ENCODE measurements at places on chromosomes 13 and 19. TPM values are rescaled to one million over a fixed set of nuclear protein-coding genes. Genes with fewer than 3 reads are reported as not detected.

DNA sequence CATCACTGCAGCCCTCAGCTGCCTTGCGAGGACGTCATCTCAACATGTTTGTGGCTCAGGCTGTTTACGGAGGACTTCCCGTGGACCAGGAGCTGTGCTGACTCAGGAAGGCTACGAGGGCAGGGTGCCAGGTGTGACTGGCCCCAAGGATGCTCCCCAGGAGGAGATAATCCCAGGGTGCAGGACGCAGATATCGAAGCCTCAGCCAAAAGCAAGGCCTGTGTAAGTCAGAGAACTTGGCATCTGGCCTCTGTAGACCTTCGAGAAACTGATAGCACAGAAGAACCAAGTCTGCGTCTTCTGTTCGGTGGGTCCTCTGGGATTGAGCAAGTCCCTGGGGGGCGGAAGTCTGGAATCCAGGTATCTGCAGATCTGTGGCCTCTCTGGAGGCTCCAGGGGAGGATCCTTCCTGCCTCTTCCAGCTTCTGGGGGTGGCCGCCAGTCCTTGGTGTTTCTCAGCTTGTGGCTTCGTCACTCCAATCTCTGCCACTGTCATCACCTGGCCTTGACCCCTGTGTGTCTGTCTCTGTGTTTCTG lies 2.6 kb upstream of the DOHH start:
- no peak overlapping the region for H3K4me3 ChIP-seq
- H3K4me1 ChIP-seq = peaks cover 15% of the 10 kb centered on the region
- no peaks in the 10 kb centered on the region for H3K36me3 ChIP-seq
- no peak for DNase-seq
- no peak overlapping the region for H3K27ac ChIP-seq

DNA sequence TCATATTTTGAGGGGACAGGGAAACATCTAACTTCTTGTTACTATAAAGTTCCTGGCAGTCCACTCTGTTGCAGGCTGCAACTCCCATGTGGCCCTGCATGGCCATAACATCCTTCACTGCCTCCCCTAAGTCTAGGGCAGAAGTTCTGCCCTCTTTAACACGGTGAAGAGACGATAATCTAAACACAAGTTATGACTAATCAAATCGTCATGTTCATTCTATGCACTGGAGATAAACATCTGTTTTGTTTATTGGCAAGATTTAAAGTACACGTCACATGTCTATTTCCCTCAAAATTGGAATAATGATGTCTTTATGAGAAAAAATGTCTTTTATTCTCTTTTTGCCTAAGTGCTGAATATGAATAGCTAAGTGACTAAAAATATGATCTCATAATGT lies 1629.4 kb downstream of the PCDH9 start:
- no peak for DNase-seq
- H3K36me3 ChIP-seq = no peaks in the 10 kb centered on the region
- H3K4me1 ChIP-seq = no peaks in the 10 kb centered on the region
- no peaks in the 10 kb centered on the region for H3K27me3 ChIP-seq
- H3K27ac ChIP-seq = no peak overlapping the region
- no peak overlapping the region for H3K4me3 ChIP-seq

Gene FGF14
- not detected for polyA plus RNA-seq

Gene CEACAM3
- not detected for polyA plus RNA-seq

GRCh38 chr19:54606230-54606629 lies 12.8 kb downstream of the LILRA1 start:
- no peak for DNase-seq
- no peak overlapping the region for H3K4me3 ChIP-seq
- no peaks in the 10 kb centered on the region for H3K4me1 ChIP-seq

DNA sequence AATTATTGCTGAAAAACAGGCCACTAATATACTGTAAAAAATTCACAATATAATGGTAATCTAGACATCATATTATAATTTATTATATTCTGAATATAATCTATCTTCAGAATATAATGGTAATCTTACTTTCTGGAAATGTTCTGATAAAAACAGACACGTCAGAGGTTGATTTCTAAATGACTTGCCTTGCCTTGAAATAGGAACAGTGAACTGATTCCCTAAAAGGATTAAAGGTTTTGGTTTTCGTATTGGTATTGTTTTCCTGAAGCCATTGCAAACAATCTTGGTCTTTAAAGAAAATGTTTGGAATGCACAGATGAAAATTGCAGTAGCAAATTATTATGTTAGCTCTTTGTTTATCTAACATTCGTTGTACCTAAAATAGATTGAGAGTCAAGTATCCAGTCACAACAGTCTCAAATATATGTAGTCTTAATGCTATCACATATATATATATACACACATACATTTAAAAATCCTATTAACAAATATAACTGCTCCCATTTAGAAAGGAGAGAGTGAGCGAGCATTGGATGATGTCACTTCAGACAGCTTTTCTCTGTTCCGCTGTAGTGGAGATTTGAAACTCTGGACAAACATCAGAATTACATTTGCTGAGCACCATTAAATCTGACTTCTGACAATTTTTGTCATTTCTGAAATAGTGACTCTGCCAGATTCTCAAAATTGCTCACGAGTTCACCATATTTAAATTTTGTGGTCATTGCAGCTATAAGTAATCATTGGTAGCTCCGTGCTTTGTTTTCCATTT lies 1.7 kb downstream of the ITM2B start:
- H3K4me1 ChIP-seq = peaks cover 45% of the 10 kb centered on the region
- peak overlapping the region; percentile 60 for H3K27ac ChIP-seq
- peak overlapping the region; percentile 77 for H3K4me3 ChIP-seq
- peak; percentile 58 for DNase-seq
- H3K27me3 ChIP-seq = peaks cover 2% of the 10 kb centered on the region

DNA sequence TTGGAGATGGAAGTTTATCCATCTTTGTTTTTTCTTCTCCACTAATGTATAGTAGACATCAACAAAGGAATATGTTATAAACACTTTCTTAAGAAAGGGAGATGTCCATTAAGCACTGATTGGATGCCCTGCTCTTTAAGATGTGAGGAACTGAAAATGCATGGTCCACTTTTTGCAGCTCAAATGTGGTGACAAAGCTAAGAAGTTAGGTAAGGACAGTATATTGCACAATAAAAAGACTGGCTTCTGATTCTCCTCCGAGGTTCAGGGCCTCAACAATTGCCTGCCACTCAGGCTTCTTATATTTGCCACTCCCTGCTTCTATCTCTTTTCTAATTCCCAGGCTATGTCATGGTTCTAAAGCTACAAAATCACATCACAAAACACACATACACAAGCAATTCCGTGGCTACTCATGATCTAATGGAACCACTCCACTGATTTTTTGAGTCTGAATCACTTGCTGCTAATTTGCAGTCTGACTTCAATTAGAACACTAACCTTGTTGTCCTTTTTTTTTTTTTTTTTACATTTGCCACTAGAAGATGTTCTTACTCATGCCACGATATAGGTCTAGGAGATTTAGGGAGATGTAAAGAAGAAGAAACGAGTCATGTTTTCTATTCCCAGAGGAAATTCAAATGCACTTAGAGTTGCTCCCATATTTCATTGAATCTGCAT lies 29.6 kb upstream of the TNFSF11 start:
- H3K27me3 ChIP-seq = no peaks in the 10 kb centered on the region
- no peak overlapping the region for H3K27ac ChIP-seq
- DNase-seq = no peak
- no peaks in the 10 kb centered on the region for H3K36me3 ChIP-seq

Gene IRF2BP1
- 12.3 TPM for polyA plus RNA-seq

- H3K36me3 ChIP-seq = peaks cover 5% of the 10 kb centered on the region
- H3K4me3 ChIP-seq = no peak overlapping the region
- H3K27ac ChIP-seq = peak overlapping the region; percentile 94
- DNase-seq = peak; percentile 99
- no peaks in the 10 kb centered on the region for H3K27me3 ChIP-seq
These were observed 29.4 kb downstream of the SMIM24 start for GRCh38 chr19:3450796-3451411.

- H3K36me3 ChIP-seq = no peaks in the 10 kb centered on the region
- no peaks in the 10 kb centered on the region for H3K27me3 ChIP-seq
- no peak overlapping the region for H3K27ac ChIP-seq
- DNase-seq = no peak
These were observed 91.2 kb downstream of the PCDH9 start for GRCh38 chr13:67138970-67139369.

- no peak overlapping the region for H3K27ac ChIP-seq
- no peak for DNase-seq
- no peak overlapping the region for H3K4me3 ChIP-seq
- no peaks in the 10 kb centered on the region for H3K27me3 ChIP-seq
- H3K36me3 ChIP-seq = no peaks in the 10 kb centered on the region
These were observed 28.5 kb upstream of the TSHZ3 start for GRCh38 chr19:31377736-31378135.

- peaks cover 1% of the 10 kb centered on the region for H3K27me3 ChIP-seq
- no peak overlapping the region for H3K27ac ChIP-seq
- no peak for DNase-seq
- H3K36me3 ChIP-seq = no peaks in the 10 kb centered on the region
These were observed 172.9 kb upstream of the UBL3 start for GRCh38 chr13:30023196-30023895.

DNA sequence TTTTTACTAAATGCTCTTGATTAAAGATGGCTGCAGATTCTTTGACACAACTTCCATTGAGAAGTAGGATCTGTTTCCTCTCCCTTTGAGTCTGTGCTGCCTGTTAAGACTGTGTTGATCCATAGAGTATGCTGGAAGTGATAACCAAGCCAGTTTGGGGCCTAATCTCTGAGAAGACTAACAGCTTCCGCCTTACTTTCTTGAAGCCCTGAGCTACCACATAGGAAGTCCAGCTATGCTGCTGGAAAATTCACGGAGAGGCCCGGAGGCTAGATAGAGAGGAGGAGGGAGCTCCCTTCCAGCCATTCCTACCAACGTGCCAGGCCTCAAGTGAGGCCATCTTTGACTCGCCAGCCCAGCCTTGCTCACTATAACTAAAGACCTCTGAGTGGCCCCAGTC lies 12.5 kb downstream of the RAP2A start:
- no peak overlapping the region for H3K27ac ChIP-seq
- H3K4me1 ChIP-seq = no peaks in the 10 kb centered on the region
- no peak for DNase-seq
- no peak overlapping the region for H3K4me3 ChIP-seq

Gene SLITRK6
- polyA plus RNA-seq = not detected

- H3K4me3 ChIP-seq = no peak overlapping the region
- peaks cover 7% of the 10 kb centered on the region for H3K36me3 ChIP-seq
- peaks cover 3% of the 10 kb centered on the region for H3K4me1 ChIP-seq
- no peaks in the 10 kb centered on the region for H3K27me3 ChIP-seq
These were observed 19.1 kb downstream of the SYDE1 start for GRCh38 chr19:15126131-15126910.

GRCh38 chr13:99548448-99548847 lies 47.2 kb downstream of the TM9SF2 start:
- H3K4me1 ChIP-seq = no peaks in the 10 kb centered on the region
- H3K4me3 ChIP-seq = no peak overlapping the region
- DNase-seq = no peak
- H3K27me3 ChIP-seq = no peaks in the 10 kb centered on the region
- peaks cover 22% of the 10 kb centered on the region for H3K36me3 ChIP-seq

- DNase-seq = no peak
- H3K4me3 ChIP-seq = no peak overlapping the region
- no peaks in the 10 kb centered on the region for H3K36me3 ChIP-seq
- H3K27me3 ChIP-seq = no peaks in the 10 kb centered on the region
These were observed 82.3 kb downstream of the POU4F1 start for GRCh38 chr13:78521091-78521490.

- no peaks in the 10 kb centered on the region for H3K4me1 ChIP-seq
- H3K27me3 ChIP-seq = peaks cover 2% of the 10 kb centered on the region
These were observed 70.7 kb upstream of the GTF3A start for GRCh38 chr13:27353708-27354107.

DNA sequence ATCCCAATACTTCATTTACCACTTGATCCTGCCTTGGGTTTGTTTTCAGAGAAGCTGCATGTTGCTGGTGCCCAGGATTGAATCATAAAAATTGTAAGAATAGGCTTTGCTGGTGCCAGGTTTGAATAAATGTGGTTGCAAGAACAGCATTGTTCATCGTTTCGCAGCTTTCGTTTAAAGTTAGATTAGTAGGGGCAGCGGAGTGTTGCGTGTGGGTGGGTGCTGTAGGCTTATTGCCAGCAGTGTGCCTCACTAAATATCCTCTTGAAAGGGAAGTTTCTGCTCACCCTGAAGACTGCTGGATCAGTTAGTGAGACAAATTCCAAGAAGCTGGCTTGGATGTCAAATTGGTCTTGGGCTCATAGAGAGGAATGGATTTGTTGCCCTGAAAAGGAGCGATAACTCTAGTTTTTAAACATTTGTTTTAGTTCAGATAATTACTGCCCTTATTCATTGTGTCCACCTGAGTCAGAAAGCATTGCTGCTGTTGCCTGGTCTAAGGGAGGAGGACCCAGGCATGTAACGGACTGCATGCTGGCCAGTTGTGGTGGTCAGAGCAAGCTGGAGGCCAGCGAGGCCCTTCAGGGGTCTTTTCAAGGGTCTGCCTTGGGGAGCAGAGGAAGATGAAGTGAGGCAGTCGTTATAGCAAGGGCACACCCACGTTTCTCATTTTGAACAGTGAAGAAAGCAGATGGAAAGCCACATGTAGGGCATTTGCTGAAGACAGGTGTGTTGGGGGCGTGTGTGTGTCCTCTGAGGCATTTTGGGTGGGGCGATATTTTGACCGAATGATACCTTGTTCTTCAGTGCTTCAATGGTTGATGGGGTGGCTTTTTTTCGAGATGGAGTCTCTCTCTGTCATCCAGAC lies 8.5 kb downstream of the ILF3 start:
- H3K36me3 ChIP-seq = peaks cover 4% of the 10 kb centered on the region
- H3K27ac ChIP-seq = no peak overlapping the region
- H3K4me3 ChIP-seq = no peak overlapping the region
- H3K27me3 ChIP-seq = no peaks in the 10 kb centered on the region
- DNase-seq = no peak

Gene SYCN
- not detected for polyA plus RNA-seq

- no peak overlapping the region for H3K27ac ChIP-seq
- no peaks in the 10 kb centered on the region for H3K4me1 ChIP-seq
- no peak for DNase-seq
These were observed 7.4 kb downstream of the SLC7A9 start for GRCh38 chr19:32862173-32862572.

Gene UNC13A
- polyA plus RNA-seq = 0.04 TPM

DNA sequence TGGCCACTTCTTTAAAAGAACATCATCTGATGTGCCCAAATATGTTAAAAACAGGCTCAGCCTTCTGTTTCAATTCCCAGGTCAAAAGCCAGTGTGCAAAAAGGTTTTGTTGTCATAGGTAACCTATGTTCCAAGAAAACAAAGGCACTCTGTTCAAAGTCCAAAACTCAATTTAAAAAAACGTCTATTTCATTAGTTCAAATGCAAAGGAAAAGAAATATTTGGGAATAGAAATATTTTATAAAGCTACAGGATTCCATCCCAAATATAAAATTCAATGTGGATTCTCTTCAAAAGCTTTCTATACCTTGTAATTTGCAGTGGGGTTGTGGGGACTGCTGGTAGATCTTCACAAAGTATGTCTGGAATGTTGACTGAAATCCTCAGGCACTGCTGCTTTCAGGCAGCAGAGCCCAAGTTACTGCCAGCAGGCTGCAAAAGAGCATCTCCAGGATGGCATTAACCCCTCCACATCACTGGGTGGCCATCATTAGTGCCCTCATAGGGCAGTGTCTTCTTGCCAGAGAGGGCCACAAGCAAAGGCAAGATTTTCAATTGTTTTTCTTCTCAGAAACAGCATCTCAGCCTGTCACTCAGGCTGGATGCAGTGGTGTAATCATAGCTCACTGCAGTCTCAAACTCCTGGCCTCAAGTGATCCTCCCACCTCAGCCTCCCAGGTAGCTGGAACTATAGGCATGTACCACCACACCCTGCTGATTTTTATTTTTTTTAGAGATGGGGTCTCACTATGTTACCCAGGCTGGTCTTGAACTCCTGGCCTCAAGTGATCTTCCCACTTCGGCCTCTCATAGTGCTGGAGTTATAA lies 22.8 kb upstream of the STK24 start:
- H3K27me3 ChIP-seq = peaks cover 8% of the 10 kb centered on the region
- no peak for DNase-seq
- no peak overlapping the region for H3K4me3 ChIP-seq
- H3K27ac ChIP-seq = no peak overlapping the region

Gene LGALS16
- polyA plus RNA-seq = not detected

All from endothelial cell of umbilical vein (primary cell).